ENCODE measurements at places on chromosomes 4 and X.
A peak's percentile ranks its signal among the peaks of the same experiment; 100 is the strongest.

DNA sequence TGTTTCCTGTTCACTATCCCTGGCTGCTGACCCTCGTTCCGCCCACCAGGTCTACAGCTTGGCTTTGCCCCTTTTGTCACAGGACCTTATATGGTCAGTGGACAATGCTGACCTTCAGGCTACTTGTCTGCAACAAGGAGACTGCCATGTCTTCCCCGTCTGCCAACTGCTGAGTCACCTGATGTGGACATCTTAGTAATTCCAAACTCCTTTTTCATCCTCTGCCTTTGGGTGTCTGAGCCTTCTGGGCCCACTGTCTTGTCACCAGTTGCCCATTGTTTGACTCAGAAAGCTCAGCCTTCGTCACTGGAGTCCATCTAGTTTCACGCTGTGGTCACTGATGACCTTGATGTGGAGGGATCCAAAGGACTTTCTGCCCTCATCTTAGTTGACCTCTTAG lies 30.2 kb downstream of the GPRIN3 start:
- DNase-seq = peak; percentile 0

GRCh38 chr4:182866746-182867145 lies 50.4 kb downstream of the DCTD start:
- DNase-seq = no peak

- peak; percentile 58 for DNase-seq
Measured at GRCh38 chr4:38805530-38806145, 1.0 kb upstream of the TLR1 start.

- DNase-seq = no peak
Measured at GRCh38 chr4:73801692-73802091, 34.8 kb upstream of the CXCL6 start.

- no peak for DNase-seq
Measured at GRCh38 chr4:95835672-95836071, 4.2 kb upstream of the PDHA2 start.

DNA sequence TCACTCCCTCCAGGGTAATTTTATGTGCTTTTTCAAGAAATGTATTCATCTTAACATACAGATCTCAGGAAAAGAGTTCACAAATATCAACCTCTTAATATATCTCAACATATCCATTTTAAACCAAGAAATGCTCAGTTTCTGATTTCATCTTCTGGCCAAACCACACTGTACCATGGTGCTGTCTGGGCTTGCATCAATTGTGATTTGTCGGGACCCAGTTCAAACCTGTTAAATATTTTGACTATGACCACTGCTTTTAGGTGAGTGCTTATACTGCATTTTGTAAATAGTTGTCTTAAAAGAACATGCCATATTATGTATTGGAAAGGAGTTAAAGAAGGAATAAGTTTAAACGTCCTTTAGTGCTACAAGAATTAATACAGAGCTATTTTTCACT lies 352.1 kb downstream of the SPOCK3 start:
- no peak for DNase-seq

GRCh38 chr4:152033621-152034020 lies 272.8 kb upstream of the GATB start:
- no peak for DNase-seq

- DNase-seq = no peak
Measured at GRCh38 chrX:15560924-15561323, 39.8 kb downstream of the ACE2 start.

DNA sequence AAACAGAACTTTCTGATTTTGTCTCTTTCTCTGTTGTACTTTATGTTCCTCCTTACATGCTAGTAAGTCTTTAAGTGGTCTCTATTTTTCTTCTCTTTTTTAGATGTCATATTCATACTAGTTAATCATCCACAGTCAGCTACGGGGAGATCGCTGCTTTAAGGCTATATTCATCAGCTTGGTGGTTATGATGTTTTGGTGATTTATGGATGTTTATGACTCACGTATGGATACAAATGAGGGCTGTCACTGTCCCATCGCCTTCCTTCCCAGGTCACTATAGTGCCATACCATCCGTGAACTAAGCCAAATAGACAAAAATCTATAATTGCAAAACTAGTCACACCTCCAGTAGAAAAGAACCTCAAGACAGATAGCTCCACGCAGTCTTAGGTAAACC lies 296.8 kb upstream of the AADAT start:
- no peak for DNase-seq

DNA sequence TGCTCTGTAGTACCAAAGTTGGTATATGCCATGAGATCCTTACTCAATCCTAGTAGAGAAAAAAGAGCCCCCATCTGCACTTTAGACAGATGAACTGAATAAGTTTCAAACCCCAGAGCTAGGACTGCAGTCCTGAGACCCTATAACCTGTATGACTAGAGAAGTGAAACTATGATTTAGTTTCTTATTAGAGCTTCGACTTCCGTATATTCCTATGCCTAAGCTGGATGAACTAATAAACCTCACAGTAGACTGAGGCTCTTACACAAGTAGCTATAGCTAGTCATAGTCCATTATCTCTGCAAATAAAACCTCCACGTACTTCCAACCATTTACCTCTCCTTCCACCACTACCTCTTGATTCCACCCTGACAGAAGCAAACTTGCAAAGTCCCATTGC lies 6.3 kb upstream of the OTUD4 start:
- no peak for DNase-seq

DNA sequence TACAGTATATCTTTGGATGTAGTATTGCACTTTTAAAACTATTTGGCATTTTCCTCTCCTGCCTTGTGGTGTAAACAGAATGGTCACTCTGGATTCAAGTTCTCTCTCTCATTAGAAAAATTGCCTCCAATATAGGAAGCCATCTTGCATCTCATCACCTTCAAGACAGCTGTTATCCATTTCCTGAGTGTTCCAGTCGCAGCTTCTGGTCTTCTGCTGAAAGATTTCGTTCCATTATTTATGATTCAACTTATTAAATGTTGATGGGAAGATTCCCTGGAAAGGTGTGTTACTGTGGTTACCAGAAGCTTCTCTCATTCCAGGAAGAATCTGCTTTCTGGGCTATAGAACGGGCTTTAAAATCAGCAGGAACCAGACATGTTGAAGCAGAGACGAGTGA lies 568.3 kb upstream of the SLIT2 start:
- no peak for DNase-seq

- DNase-seq = no peak
Measured at GRCh38 chr4:138078253-138078652, 163.9 kb downstream of the SLC7A11 start.

GRCh38 chrX:107465932-107466620 lies 16.6 kb downstream of the FRMPD3 start:
- DNase-seq = no peak

- no peak for DNase-seq
Measured at GRCh38 chr4:24521544-24521943, 62.8 kb downstream of the DHX15 start.

DNA sequence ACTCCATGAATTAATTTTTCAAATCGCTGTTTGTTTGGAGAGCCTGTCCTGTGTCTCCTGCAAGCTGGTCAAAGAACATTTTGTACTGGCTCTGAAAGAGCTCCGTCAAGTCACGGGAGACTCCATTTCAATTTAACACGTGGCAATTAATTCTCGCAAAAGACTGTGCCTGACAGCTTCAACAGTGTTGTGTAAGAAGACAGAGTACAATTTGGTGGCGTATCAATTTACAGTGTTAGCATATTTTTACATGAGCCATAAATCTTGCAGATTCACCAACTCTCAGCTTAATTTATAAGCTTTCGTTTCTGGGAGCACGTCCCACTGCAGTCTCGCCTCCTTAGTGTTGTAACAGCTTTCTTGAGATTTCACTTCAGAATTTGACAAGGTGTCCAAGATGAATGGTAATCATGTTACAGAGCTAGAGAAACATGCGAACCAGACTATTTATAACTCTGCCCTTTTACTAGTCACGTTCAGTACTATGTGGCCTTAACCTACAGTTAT lies 70.8 kb downstream of the RWDD4 start:
- no peak for DNase-seq

GRCh38 chr4:6031846-6032245 lies 13.6 kb upstream of the C4orf50 start:
- DNase-seq = no peak

DNA sequence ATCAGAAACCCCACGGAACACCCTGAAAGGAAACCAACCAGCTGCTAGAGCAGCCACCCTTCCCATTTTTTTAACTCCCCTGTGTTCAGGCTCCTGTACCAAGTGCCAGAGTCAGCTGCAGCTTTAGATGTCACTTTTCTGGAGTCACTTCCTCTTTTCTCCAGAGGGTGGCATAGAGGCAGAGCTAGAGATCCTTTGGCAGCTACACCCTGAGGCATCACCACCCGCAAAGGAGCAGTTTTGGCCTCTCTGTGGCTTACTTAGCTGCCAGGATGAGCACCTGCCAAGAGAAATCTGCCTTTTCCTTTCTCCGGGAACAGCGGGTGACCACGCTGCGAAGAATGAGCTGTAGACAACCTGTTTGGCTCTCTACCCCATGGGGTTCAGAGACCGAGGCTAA lies 58.0 kb upstream of the CHRDL1 start:
- peak; percentile 59 for DNase-seq

- DNase-seq = no peak
Measured at GRCh38 chr4:40209401-40209800, 12.6 kb downstream of the RHOH start.

DNA sequence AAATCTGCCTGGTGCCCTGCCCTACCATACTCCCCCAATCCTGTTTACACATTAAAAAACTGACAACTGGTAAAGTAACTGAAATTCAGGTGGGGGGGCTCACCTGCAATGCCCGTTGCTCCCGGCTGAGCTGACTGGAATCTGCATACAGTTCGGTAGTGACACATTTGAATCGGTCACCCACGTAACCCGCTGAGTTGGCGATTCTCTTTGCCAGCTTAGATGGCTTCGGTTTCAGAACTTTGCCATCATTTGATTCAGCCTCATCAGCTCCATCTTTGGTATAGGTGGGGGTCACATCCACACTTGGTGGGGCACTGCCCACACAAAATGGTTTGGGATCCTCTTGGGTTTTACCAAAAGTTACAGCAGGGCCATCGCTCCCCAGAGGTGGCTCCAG lies 25.5 kb downstream of the BCOR start:
- DNase-seq = no peak

GRCh38 chr4:40908702-40909362 lies 159.1 kb downstream of the NSUN7 start:
- peak; percentile 73 for DNase-seq

GRCh38 chr4:86014599-86014998 lies 345.3 kb downstream of the MAPK10 start:
- no peak for DNase-seq

- DNase-seq = no peak
Measured at GRCh38 chr4:43374216-43374751, 481.8 kb downstream of the GRXCR1 start.

GRCh38 chrX:87621697-87622096 lies 104.1 kb downstream of the KLHL4 start:
- DNase-seq = no peak

DNA sequence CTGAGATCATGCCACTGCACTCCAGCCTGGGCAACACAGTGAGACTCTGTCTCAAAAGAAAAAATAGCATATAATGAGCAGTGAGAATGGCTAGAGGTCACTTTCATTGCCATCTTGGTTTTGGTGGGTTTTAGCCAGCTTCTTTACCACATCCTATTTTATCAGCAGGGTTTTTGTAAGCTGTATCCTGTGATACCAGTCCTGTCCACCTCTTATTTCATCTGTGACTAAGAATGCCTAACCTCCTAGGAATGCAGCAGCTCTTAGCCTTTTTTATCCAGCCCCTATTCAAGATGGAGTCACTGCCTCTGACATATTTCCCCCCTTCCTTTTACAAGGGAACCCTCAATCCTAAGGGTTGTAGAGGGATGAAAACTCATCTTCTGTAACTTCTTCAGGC lies 26.1 kb upstream of the IGFBP7 start:
- peak; percentile 82 for DNase-seq

GRCh38 chr4:61335241-61335763 lies 135.2 kb downstream of the ADGRL3 start:
- DNase-seq = no peak

- no peak for DNase-seq
Measured at GRCh38 chr4:187962926-187963325, 32.6 kb upstream of the ZFP42 start.

- DNase-seq = no peak
Measured at GRCh38 chr4:79603681-79604080, 195.7 kb upstream of the GK2 start.

- no peak for DNase-seq
Measured at GRCh38 chr4:41763729-41764128, 15.2 kb upstream of the PHOX2B start.

GRCh38 chr4:155042014-155042413 lies 166.4 kb upstream of the NPY2R start:
- no peak for DNase-seq
